ENCODE measurements at places on chromosomes 13 and 19. TPM values are rescaled to one million over a fixed set of nuclear protein-coding genes. Genes with fewer than 3 reads are reported as not detected.

DNA sequence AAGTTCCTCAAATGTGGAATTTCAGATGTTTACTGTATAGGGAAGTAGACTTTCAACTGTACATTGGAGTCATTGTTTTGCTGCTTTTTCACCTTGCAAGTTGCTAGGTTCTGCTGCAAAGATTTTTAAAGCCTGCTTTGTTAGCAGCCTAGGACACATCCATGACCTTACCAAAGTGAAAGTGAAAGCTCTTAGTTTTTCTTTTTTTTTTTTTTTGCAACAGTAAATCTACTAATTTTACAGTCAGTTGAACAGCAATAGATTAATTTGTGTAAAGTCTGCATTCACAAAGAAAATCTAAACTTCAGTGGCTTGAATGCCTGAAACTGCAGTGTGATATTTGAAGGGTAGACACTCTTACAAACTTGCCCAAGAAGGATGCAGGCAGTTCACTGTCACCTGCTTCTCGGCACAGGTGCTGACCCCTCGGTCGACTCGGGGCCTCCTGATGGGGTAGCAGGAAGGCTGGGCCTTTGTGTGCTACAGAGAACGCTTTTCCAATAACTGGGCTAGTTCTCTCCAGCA lies 5.0 kb upstream of the MTIF3 start:
- H3K36me3 ChIP-seq: no peaks in the 10 kb centered on the region
- H3K4me3 ChIP-seq: peak overlapping the region; percentile 61
- no peaks in the 10 kb centered on the region for H3K27me3 ChIP-seq
- peaks cover 35% of the 10 kb centered on the region for H3K4me1 ChIP-seq

The ZNF235 gene
- 5.5 TPM for total RNA-seq

GRCh38 chr19:12974301-12975220 lies 5.2 kb downstream of the DAND5 start:
- no peak overlapping the region for H3K27ac ChIP-seq
- H3K27me3 ChIP-seq: no peaks in the 10 kb centered on the region
- peak; percentile 35 for DNase-seq

The CGB2 gene
- total RNA-seq: not detected

GRCh38 chr13:98697791-98698190 lies 54.7 kb downstream of the SLC15A1 start:
- no peak for DNase-seq
- H3K36me3 ChIP-seq: no peaks in the 10 kb centered on the region
- no peaks in the 10 kb centered on the region for H3K27me3 ChIP-seq
- no peak overlapping the region for H3K4me3 ChIP-seq
- no peaks in the 10 kb centered on the region for H3K4me1 ChIP-seq

The DNASE2 gene
- total RNA-seq: 3.4 TPM

DNA sequence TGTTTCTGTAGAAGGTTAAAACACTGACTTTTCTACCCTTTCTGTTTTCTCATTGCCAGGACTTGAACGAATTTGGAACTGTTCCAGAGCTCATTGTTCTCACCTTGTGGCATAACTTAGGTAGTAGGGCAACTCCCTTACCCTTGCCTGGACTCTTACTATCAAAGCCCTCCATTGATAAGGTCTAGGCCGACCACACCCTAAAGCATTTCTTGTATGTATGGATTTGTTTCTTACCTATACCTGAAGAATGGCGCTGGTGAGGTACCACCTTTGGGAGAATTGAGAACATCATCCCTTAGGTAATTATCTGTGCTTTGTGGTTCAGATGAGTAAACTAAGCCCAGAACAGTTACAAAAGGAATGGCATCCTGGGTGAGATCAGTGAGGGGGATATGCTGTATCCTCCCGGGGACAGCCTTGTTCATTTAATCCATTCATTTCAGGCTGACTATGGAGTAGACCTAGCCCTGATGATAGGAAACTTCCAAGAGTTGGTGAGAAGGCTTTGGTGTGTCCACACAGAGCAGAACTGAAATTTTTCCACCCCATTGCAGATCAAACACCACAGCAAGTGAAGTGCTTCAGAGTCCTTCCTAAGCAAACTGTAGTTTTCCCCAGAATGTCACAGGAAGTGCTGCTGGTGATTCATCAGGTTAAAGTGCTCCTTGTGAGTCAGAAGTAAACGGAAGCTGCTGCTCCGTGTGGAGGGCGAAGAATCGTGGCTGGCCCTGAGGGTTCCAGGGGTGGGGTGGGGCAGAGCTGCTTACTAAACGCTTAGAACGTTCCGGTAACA lies 113.0 kb downstream of the TEX26 start:
- no peaks in the 10 kb centered on the region for H3K27me3 ChIP-seq
- no peak overlapping the region for H3K4me3 ChIP-seq
- H3K27ac ChIP-seq: no peak overlapping the region
- DNase-seq: peak; percentile 69

DNA sequence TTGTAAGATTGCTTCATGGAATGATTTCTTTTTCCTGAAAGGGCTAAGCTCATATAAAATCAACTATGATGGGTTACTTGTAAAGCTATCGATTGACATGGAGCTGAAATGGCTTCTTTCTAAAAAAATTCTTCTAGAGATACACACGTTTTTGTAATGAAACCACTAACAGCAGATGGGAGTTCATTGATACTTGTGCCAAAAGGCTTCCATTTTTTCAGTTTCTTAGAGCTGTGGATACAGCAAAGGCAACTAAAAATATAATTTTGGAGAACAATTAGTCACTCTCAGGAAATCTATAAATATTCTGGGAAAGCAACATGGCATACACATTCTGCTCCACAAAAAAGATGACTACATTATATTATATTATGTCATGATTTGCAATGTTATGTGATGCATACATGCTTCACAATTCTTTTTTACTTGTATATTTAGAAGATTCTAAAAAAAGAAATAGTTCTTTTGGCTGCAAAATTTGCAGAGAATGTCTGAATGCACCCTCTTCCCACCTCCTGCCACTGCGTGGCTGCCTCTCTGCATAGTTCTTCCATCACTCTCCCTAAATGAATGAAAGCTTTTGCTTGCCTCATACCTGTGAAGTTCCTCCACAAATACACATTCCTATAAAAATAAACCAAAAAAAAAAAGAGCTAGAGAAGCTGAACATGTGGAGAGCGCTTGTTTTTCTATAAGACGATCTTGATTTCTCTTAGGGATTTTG lies 802.5 kb downstream of the EFNB2 start:
- no peaks in the 10 kb centered on the region for H3K36me3 ChIP-seq
- no peaks in the 10 kb centered on the region for H3K4me1 ChIP-seq
- H3K27ac ChIP-seq: no peak overlapping the region
- no peak overlapping the region for H3K4me3 ChIP-seq
- no peaks in the 10 kb centered on the region for H3K27me3 ChIP-seq
- no peak for DNase-seq

- H3K27ac ChIP-seq: no peak overlapping the region
- H3K27me3 ChIP-seq: no peaks in the 10 kb centered on the region
- no peaks in the 10 kb centered on the region for H3K4me1 ChIP-seq
- H3K36me3 ChIP-seq: peaks cover 6% of the 10 kb centered on the region
- H3K4me3 ChIP-seq: no peak overlapping the region
- no peak for DNase-seq
Observed at GRCh38 chr19:9523885-9524474, 14.5 kb downstream of the ZNF426 start.

DNA sequence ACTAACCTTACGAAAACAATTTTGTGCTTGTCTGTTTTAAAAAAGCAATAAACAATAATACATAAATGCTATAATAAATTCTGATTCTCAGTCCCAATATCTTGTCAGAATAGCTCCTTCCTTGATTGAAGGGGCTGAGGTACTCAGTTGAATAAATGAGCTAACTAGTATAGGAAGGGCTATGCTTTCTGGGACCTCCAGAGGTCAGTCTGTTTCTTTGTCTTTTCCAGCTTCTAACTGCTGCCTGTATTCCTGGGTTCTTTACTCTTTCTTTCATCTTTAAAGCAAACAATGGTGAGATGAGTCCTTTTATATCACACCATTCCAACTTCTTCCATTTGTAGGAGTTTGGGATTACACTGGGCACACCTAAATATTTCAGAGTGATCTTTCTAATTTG lies 1297.0 kb upstream of the ATXN8OS start:
- H3K27me3 ChIP-seq: no peaks in the 10 kb centered on the region
- no peak overlapping the region for H3K4me3 ChIP-seq
- H3K27ac ChIP-seq: no peak overlapping the region
- no peaks in the 10 kb centered on the region for H3K36me3 ChIP-seq
- no peaks in the 10 kb centered on the region for H3K4me1 ChIP-seq
- DNase-seq: peak; percentile 5

- no peak overlapping the region for H3K4me3 ChIP-seq
- H3K27me3 ChIP-seq: peaks cover 10% of the 10 kb centered on the region
- no peak overlapping the region for H3K27ac ChIP-seq
- DNase-seq: no peak
- 0 out of 2 replicates have a peak, but pooled peaks cover 5% of the 10 kb centered on the region for H3K4me1 ChIP-seq
Observed at GRCh38 chr19:19539698-19540063, 1.6 kb downstream of the CILP2 start.

GRCh38 chr19:10230173-10230860 lies 814 bp downstream of the S1PR2 start:
- H3K27ac ChIP-seq: no peak overlapping the region
- H3K36me3 ChIP-seq: no peaks in the 10 kb centered on the region
- H3K27me3 ChIP-seq: peaks cover 2% of the 10 kb centered on the region
- peaks cover 33% of the 10 kb centered on the region for H3K4me1 ChIP-seq
- peak overlapping the region; percentile 74 for H3K4me3 ChIP-seq

The FOXO1 gene
- total RNA-seq: 13.8 TPM

The IGFL2 gene
- total RNA-seq: not detected

DNA sequence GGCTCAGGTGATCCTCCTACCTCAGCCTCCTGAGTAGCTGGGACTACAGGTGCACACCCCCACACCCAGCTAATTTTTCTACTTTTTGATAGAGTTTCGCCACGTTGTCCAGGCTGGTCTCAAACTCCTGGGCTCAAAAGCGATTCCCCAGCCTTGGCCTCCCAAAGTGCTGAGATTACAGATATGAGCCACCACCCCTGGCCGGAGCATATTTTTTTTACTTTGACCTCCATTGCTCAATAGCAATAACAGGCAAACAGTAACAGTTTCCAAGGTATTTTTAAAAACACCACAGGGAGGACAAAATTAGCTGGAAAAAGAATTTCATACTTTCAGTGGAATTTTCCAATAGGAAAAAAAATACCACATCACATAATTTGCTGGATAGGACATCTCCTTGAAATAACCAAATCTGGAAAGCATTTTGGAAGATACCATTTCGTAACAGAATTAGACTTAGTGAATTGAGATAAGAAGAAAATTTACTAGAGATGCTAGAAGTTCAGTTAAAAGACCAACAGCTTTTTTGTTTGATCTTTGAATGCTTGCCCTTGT lies 5.2 kb downstream of the DUXA start:
- H3K27ac ChIP-seq: no peak overlapping the region
- DNase-seq: no peak
- H3K36me3 ChIP-seq: no peaks in the 10 kb centered on the region

The TEAD2 gene
- 12.1 TPM for total RNA-seq

GRCh38 chr13:76822698-76823267 lies 63.4 kb downstream of the KCTD12 start:
- H3K4me1 ChIP-seq: no peaks in the 10 kb centered on the region
- H3K27me3 ChIP-seq: no peaks in the 10 kb centered on the region
- H3K36me3 ChIP-seq: no peaks in the 10 kb centered on the region
- H3K27ac ChIP-seq: no peak overlapping the region

The SHANK1 gene
- not detected for total RNA-seq

The DCT gene
- not detected for total RNA-seq

The SLC7A9 gene
- 4.7 TPM for total RNA-seq

The COMP gene
- 0.04 TPM for total RNA-seq

DNA sequence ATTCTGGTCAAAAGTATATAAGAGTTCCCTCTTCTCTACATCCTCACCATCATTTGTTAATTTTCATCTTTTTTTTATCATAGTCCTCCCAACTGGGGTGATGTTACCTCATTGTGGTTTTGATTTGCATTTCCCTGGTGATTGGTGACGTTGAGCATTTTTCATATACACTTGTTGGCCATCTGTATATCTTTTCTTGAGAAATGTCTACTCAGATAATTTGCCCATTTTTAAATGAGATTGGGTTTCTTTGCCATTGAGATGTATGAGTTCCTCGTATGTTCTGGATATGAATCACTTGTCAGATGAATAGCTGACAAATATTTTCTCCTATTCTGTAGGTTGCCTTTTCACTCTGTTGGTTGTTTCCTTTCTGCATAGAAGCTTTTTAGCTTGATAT lies 2.4 kb downstream of the CD33 start:
- H3K4me1 ChIP-seq: no peaks in the 10 kb centered on the region
- no peaks in the 10 kb centered on the region for H3K36me3 ChIP-seq
- no peak overlapping the region for H3K4me3 ChIP-seq

- no peak overlapping the region for H3K4me3 ChIP-seq
- H3K4me1 ChIP-seq: no peaks in the 10 kb centered on the region
- H3K27me3 ChIP-seq: peaks cover 2% of the 10 kb centered on the region
- H3K36me3 ChIP-seq: no peaks in the 10 kb centered on the region
Observed at GRCh38 chr19:10009714-10010224, 535 bp downstream of the COL5A3 start.

GRCh38 chr19:46746281-46747057 lies at the start of gene STRN4:
TSS of gene STRN4 (minus strand) at chr19:46746450. CDS start at chr19:46746430, 20 bp downstream.
- peak within 1 kb of the TSS; percentile 86 for H3K4me3 ChIP-seq
- H3K4me1 ChIP-seq: peaks cover 28% of the 10 kb centered on the region
- no peaks in the 10 kb centered on the region for H3K27me3 ChIP-seq
- peaks cover 7% of the 10 kb centered on the region for H3K36me3 ChIP-seq
- peak within 1 kb of the TSS; percentile 71 for H3K27ac ChIP-seq
- no peak for DNase-seq

DNA sequence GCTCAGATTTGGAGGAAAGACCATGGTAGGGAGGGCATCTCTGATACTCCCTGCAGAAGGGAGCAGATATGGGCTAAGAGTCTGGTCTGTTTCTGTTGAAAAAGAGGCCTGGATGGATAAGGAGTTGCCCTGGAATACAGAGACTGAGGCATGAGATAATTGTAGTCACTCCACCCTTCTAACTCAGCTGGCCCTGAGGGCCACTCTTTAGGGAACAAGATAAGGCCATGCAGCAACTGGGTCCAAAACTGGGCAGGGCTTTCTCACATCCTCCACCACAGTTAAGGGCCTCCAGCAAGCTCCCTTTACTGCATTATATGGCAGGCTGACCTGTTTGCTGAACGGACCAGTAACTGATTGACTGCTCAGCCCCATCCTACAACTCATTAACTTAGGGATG lies 1.3 kb downstream of the ZNF749 start:
- H3K4me1 ChIP-seq: peaks cover 22% of the 10 kb centered on the region
- no peak for DNase-seq
- H3K36me3 ChIP-seq: peaks cover 10% of the 10 kb centered on the region
- H3K27me3 ChIP-seq: no peaks in the 10 kb centered on the region
- H3K27ac ChIP-seq: no peak overlapping the region
- H3K4me3 ChIP-seq: peak overlapping the region; percentile 98

The KLK2 gene
- not detected for total RNA-seq

DNA sequence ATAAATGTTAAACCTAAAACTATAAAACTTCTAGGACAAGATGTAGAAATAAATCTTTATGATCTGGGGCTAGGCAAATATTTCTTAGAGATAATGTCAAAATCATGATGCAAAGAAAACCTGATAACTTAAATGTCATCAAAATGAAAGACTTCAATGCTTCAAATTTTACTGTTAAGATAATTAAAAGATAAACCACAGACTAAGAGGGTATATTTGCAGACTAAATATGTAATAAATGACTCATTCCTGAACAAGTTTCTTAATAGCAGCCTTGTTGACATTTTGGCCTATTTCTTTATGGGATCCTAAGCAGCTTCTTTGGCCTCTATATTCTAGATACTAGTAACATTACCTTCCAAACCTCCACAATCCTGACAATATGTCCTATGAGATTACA lies 2878.3 kb upstream of the PCDH20 start:
- H3K36me3 ChIP-seq: no peaks in the 10 kb centered on the region
- no peak overlapping the region for H3K27ac ChIP-seq
- H3K27me3 ChIP-seq: no peaks in the 10 kb centered on the region
- no peak for DNase-seq

The ZNF565 gene
- total RNA-seq: 6.0 TPM

Data from HepG2 (cell line).